ENCODE measurements at places on chromosomes 1 and 21.

DNA sequence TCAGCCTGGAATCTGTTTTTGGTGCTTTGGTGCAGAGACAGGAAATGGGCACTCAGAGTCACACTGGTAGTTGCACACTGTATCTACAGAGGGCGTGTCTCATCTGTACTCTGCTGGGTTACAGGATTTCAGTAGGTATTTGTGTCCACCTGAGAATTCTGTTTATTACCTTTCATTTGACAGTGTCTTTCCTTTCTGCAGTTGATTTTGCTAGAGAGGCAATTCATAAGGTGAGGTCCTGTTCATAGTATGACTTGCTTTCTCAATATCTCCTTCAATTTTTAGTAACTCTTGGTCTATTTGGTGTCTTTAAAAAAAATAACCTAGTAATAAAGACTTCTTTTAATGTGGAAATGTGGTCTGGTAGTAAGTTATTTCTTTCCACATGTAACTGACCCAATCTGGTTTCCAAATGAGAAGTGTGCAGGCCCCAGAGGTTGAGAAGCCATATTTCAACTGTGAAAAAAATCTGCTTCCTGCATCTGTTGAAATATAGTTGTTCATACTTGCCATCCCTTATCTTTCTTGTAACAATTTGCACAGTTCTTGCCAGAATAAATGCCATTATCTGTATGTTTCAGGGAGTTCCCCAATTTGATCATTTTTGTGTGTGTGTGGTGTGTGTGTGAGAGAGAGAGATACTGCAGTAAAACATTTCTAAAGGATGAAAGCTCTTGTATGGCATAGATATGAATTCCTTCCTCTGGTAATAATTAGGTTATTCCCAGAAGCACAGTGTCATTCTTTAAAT, 78.4 kb upstream of the DNAJC6 start:
- no peak for DNase-seq

DNA sequence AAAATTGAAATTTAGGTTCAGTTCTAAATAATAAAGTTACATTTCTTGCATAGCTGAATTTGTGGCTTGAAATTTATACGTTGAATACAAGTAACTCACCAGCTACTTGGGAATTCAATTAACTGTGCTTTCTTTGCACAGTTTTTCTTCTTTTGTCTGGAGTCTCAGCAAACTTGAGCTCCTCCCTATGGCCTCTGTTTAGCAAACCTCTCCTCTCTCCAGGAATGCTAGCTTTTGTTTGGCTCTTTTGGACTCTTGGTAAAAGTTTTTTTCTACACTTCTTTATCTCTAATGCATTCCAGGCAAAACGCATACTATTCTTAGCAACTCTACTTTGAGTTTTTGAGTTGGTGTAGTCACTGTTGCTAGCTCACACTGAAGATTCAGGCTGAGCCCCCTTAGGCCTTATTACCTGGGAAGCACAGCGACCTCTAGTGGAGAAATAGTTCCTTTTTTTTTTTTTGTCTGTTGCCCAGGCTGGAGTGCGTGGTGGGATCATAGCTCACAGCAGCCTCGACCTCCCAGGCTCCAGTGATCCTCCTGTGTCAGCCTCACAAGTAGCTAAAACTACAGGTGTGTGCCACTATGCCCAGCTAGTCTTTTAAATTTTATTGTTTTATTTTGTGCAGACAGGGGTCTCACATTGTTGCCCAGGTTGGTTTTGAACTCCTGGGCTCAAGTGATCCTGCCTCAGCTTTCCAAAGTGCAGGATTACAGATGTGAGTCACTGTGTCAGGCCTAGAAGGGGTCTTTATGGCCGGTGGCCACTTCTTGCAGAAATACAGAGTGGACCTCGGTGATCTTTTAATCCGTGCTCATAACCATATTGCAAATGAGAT, 61.7 kb downstream of the CASQ2 start:
- DNase-seq = peak; percentile 19

DNA sequence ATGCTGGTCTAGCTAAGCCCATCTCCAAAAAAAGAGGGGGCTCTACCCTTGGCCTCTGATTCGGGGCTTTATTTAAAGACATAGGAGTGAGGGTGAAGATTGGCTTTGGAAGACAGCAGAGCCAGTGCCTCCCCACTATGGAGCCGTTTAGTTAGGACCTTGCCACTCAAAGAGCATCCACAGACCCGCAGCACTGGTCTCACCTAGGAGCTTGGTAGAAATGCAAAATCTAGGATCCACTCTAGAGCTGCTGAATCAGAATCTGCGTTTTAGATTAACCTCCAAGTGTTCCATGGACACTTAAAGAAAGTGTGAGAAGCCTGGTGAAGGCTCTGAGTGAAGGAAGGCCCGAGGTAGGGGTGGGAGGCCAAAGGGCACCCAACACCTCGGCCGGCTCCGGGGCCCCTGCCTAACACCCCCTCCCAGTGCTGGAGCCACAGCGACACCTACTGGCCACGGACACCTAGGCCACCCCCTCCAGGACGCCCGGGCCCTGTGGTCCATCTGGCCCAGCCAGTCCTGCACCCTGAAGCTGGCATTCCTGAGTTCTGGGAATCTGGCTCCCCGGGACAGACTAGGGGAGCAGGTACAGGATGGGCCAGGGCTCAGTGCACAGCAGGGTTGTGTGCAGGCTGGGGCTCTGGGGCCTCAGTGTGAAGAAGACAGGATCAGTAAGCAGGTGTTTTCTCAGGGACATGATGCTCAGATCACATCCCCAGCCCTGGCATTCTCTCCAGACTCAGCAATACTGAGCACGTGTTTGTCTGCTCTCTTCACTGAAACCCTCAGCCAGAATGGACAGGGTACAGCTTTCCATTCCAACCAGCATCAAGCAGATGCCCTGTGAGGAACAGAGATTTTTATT, 79.2 kb downstream of the TMEM53 start:
- peak; percentile 63 for DNase-seq

DNA sequence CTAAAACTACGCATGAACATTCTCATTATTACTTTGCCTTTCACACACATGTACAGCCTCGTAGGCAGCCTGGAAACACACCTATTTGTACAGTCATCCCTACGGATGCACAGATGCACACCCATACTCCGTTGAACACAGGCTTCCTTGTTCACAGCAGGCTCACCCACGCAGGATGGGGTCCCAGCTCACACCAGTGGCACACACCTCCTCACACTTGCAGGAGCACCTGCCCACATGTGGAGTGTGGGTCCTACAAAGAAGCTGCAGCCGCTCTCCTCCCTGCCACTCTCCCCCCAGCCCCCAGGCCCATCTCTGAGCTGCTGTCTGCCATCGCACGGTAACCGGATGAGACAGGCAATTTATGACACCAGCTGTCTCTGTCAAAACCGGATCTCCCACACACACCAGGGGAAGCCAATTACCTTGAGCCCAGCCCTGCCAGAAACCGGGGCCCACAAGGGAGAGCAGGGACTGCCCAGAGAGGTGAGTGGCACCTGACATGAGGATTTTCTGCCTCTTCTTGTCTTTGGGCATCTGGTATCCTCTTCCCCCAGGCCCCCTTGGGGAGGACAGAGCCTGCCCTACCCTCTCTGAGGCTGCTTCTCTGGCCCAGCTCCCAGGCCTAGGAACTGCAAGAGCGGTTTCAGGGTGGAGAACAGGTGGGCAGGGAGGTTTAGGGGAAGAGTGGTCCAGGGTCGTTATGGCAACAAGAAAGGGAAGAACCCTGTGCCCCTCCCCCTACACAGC, 175.4 kb downstream of the IGSF21 start:
- no peak for DNase-seq

DNA sequence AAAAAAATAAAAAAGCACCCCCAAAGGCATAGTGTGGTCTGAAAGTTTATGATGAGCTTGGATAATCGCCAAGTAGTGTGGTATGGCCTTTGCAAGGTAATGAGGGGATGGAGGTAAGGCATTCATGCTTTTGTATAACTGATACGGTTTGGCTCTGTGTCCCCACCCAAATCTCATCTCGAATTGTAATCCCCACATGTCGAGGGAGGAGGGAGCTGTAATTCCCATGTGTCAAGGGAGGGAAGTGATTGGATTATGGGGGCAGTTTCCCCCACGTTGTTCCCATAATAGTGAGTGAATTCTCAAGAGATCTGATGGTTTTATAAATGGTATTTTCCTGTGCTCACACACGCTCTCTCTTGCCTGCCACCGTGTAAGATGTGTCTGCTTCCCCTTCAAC, 215.5 kb downstream of the NFIA start:
- no peak for DNase-seq

- DNase-seq = no peak
These were observed 256.5 kb upstream of the TMEM51 start for GRCh38 chr1:14897080-14897449.

GRCh38 chr1:41650028-41650880, 165.8 kb upstream of the EDN2 start:
- peak; percentile 30 for DNase-seq

DNA sequence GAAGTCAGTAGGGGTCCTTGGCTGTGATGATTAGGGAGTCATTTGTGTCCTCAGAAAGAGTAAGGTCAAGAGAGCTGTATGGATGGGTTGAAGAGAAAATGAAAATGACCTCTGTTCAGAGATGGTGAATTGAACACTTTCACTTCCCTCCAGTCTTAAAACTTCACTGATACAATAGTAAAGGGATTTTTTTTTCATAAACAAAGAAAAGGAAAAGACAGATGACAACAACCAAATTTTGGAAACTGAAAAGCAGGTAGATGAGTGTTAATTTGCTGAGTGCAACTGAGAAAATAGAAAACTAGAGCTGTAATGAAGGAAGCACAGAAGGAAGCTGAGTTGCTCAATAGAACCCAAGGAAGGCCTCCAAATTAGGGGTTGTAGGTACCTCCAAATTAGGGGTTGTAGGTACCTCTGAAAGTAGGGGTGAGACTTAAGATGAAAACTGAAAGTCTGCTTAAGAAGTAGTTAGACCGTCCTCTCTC, 14.8 kb upstream of the S1PR1 start:
- no peak for DNase-seq

GRCh38 chr1:100353071-100353801, 930 bp downstream of the CDC14A start:
- peak; percentile 32 for DNase-seq

GRCh38 chr1:181080556-181080955, 7.9 kb upstream of the IER5 start:
- DNase-seq = no peak

DNA sequence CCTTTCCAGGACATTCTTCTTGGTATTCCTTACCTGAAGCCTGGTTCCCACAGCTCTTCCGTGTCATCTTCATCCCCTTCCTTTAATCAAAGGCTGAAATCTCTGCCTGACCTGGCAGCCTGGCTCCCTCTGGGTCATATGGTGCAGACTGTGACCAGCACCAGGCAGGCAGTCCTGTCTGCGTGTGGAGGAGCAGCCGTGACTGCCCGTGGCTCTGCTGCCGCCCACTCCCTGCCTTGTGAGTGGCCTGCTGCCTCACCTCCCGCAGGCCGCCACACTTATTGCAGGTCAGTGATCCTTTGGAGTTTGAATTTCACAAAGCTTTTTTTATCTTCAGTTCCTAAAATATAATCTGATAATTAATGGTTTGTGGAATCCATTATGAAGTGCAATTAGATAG, 36.2 kb upstream of the EPHA8 start:
- no peak for DNase-seq

DNA sequence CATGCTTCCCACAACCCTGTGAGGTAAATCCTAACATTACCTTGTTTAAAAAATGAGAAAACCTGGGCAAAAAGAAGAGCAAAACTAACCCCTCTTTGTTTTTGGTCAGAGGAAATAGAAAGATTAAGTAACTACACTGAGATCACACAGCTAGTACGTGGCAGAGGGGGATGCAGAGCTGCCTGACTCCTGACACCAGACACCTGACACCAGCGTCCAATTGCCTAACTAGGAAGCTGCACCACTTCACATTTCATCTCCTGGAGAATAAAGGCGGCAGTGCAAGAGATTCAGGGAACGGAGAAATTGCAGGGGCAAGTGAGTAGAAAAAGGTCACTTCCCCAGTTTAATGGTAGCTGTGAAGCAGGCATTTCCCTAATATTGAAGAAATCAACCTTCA, 229.3 kb upstream of the PTBP2 start:
- DNase-seq = no peak

- no peak for DNase-seq
These were observed 21.3 kb upstream of the FCRL2 start for GRCh38 chr1:157798211-157798610.

GRCh38 chr1:91651661-91652071, 151.0 kb downstream of the CDC7 start:
- no peak for DNase-seq

- DNase-seq = no peak
These were observed 56.7 kb downstream of the LACTBL1 start for GRCh38 chr1:22915816-22916470.

DNA sequence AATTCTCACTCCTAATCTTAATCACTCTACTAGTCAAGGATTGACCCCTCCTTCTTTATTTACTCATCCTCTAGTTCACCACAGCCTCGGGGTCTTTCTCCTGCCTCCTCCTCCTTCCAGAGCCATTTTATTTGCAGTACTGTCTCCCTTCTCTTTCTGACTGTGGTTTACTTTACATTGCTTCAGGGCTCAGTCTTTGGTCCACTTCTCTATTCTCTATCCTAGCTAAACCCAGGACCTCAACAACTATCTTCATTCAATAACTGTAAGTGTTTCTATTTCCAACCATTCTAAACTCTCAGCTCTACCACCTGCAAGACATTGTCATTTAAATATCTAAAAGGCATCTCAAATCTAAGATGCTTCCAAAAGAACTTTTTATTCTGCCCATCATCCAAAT, 493.8 kb downstream of the TTLL7 start:
- no peak for DNase-seq

GRCh38 chr1:40563266-40563665, 31.8 kb downstream of the ZNF684 start:
- DNase-seq = no peak

DNA sequence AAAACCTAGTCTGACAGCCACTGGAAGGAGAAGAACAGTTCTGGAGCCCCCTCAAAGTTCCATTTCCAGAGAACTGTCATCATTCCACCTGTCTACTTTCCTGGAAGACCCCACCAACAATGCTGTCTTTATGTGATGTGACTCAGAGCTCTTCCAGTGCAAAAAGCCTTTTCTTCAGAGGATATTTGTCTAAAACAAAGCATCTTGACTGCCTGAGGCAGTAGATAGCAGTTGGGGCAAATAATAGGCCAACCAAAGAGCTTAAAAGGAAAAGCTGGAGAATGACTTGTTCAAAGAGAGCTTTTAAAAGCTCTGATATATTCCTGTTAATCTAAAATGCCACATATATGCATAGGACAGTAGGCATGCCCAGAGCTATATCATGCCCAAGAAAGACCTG, 62.6 kb downstream of the MIS18A start:
- no peak for DNase-seq

DNA sequence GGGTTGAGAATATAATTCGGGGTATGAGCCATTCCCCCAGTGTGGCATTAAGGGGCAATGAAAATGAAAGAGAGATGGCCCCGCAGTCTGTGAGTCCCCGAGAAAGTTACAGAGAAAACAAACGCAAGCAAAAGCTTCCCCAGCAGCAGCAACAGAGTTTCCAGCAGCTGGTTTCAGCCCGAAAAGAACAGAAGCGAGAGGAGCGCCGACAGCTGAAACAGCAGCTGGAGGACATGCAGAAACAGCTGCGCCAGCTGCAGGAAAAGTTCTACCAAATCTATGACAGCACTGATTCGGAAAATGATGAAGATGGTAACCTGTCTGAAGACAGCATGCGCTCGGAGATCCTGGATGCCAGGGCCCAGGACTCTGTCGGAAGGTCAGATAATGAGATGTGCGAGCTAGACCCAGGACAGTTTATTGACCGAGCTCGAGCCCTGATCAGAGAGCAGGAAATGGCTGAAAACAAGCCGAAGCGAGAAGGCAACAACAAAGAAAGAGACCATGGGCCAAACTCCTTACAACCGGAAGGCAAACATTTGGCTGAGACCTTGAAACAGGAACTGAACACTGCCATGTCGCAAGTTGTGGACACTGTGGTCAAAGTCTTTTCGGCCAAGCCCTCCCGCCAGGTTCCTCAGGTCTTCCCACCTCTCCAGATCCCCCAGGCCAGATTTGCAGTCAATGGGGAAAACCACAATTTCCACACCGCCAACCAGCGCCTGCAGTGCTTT, 9.4 kb downstream of the PROX1 start:
- no peak for DNase-seq

Data from CD4-positive, alpha-beta T cell treated with Interleukin-4 for 4 hours (primary cell).